ENCODE measurements at places on chromosomes 6 and 20.

- DNase-seq, result no peak
Measured at GRCh38 chr6:99350573-99350972, 1.1 kb upstream of the FAXC start.

DNA sequence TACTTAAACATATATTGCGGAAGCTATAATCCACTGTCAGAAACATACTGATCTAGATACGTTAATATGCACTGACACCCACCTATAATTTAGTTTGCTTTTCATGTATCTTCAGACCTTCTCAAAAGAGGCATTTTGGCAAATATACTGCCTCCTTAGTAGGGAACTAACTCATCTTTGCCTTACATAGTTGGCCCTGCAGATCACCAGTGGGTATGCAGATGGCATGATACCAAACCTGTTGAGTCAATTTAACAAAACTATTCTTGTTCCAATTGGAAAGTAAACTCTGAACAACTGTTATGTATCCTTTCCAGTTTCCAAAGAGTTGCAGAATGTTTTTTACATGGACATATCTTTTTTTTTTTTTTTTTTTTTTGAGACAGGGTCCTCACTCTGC, 35.6 kb upstream of the TBC1D20 start:
- DNase-seq, result no peak

DNA sequence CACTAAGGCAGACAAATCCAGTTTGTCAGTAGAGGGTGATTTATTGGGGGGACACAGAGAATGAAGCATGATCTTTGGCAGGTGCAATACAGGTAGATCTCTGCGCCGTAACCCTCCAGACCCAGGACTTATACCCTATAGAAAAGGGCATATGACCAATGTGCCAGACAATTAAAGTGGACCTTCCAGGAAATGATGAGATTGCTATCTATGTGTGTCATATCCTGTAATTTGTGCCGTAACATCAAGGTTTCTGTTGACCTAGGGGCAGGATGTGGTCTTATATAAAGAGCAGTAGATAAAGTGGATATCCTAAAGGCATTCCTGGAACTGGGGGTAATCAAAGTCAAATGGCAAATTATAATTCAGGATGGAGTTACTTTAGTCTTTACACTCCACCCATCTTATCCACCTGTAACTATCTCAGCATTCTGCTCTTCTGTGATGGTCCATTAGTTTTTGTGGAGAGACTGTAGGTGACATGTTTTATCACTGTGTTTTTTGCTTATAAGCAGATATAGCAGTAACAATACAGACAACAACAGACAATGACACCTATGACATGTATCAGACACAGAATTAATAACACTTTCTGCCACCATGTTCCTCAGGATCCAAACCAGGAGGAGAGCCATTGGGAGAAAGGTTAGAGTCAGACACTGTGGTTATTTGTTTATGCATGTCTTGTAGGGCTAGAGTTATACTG, 43.1 kb upstream of the ZNF337 start:
- no peak for DNase-seq

- no peak for DNase-seq
Measured at GRCh38 chr20:9572670-9573069, 58.3 kb downstream of the LAMP5 start.

- DNase-seq, result no peak
Measured at GRCh38 chr20:25066386-25066785, 8.4 kb upstream of the ACSS1 start.

DNA sequence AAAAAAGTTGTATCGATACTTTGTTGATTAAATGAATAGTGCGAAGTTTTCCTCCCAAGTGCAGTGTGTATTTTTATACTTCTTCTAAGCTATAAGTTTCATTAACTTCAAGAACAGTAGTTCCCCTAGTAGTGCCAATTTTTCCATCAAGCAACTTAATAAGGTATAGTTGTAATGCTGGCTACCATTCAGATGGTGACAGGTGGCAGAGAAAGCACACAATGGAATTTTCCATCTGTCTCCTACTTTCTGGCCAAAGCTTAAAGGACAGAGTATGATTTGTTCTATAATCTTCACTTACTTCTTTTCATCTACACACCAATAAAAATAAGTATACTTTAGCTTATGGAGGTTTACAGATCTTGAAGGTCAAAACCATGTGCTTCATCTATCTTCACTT, 431.1 kb downstream of the NKAIN2 start:
- no peak for DNase-seq

- no peak for DNase-seq
Measured at GRCh38 chr20:60868316-60868891, 383.7 kb upstream of the CDH4 start.

- no peak for DNase-seq
Measured at GRCh38 chr6:1654054-1654453, 44.3 kb downstream of the FOXC1 start.

GRCh38 chr20:49270177-49270576, 7.7 kb downstream of the ZNFX1 start:
- no peak for DNase-seq

- no peak for DNase-seq
Measured at GRCh38 chr20:51221791-51222408, 199.0 kb upstream of the KCNG1 start.

- no peak for DNase-seq
Measured at GRCh38 chr6:157999168-158000051, 17.7 kb downstream of the SYNJ2 start.

DNA sequence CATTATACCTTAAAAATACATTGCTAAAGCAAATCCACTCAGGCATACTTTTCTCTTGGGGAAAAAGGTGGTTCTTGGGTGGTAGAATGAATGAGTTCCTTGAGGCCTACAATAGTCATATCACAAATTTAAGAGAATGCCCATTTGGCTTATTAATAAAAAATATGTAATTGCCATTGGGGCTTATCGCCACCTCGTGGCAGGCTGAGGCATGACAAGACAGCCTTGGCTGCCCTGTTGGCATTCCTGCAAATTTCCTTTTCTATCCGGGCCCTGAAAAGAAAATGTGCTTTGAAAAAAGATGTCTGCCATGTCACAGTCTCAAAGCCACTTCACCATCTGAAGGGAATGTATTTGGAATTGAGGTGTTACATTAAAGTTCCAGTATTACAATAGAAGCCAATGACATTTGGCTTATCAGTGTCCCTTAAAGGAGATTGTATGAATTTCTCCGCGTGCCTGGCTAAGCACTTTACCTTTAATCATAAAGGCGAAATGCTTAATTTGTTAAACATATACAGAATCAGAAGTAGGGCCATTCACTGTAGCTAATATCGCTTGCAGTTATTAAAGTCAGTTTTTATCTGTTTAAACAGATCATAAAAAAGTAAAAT, 188.3 kb upstream of the ZFP64 start:
- peak; percentile 7 for DNase-seq

DNA sequence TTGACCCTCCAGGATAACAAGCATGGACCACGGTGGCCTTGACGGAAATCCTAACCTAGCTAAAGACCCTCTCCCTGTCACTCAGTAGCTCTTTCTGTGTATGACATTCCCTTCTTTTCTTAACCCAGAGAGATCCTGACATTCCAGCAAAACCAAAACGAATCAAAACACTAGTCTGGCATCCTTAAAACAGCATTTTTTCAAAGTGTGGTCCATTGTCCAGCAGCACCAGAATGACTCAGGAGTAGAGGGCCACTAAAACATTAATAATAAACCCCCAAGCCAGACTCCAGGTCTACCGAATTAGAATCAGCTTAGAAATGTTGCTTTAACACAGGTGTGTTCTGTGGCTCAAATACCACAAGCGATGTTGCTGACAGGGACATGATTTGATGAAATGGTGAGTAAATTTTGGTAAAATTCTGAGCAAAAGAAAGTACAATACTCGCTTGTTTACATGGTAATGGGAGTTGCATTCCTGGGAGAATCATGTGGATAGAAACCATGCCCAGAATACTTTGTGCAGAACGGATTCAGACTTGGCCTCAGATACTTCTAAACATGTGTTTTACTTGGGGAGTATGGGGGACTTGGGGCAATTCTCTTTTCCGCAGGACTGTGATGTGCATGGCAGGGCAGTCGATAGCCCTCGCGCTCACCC, 174.2 kb upstream of the KCNG1 start:
- no peak for DNase-seq

GRCh38 chr6:110340392-110340965, 17.7 kb downstream of the METTL24 start:
- DNase-seq, result no peak

DNA sequence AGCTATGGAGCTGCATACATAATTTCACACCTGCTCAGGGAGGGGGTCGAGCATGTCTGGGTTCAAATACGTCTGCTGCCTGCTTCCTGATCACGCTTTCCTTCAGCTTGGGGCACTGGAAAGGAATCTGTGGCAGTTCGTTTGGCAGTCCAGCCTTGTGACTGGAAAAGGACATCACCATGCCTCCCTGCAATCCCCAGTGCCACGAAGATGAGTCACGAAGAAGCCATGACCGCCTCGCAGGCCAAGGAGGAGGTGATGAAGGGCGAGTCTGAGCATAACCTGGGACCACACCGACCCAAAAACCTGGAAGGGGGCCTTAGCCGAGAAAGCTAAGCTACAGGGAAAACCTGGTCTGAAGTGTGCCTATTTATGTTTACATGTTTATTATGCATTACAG, 13.1 kb downstream of the JAG1 start:
- DNase-seq, result no peak

DNA sequence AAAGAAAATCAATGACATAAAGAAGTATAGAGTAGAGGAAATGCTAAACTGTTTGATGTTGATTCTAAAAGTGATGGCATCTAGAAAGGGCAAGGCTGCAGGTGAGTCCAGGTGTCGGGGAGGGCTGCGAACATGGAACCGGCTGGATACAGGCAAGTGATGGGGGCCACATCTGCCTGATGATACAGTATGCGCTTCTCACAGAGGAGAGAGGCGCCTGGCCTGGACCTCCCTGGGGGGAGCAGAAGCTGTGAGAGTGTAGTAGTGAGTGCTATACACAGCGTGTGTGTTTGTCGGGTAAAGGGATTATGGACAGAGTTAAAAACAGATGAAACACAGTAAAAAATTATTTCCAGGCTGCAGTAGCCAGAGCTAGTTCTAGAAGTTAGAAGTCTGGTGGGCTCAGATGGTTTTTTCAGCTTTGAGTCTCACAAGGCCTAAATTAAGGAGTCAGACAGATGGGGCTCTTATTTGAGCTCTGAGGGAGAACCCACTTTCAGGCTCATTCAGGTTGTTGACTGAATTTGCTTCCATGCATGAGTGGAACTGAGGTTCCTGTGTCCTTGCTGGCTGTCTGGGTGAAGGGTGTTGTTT, 195.8 kb upstream of the ARG1 start:
- DNase-seq, result no peak

DNA sequence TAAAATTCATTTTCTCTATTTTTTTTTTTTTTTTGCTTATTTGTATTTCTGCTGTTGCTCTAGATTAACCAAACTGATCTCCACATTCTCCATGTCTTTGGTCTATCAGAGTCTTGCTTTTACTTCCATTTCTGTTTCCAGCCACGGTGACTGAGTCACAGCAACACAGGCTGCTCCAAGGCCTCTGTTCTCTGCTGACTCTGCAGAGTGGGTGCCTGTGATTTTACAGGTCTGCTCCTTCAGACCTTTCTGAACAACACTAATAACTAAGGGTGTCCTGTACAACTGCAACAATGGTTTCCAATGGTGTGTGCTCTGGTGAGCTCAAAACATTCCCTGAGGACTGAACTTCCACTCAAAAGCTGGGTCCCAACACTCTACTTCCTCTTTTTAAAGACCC, 102.3 kb upstream of the BMP2 start:
- no peak for DNase-seq

DNA sequence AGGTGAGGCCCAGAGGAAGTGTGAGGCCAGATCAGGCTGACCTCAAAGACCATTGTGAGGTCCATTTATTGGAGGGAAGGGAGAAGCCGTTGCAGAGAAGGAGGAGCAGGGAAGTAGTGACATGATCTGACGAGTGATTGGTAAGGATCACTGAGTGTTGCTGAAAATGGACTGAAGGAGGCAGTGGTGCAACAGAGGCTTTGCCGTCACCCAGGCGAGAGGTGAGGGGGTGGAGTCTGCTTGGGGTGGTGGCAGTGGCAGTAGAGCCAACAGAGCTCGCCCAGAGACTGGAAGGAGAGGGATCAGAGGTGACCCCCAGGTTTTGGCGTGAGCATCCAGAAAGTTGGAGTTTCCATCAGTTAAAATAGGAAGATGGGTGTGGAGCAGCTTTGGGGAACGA, 67.9 kb upstream of the CLDN20 start:
- DNase-seq, result no peak

All from stimulated activated CD8-positive, alpha-beta memory T cell treated with anti-CD3 and anti-CD28 coated beads, Interleukin-7, amount 100 ng/mL, for 24 hours (primary cell).